Posterior cingulate gyrus (tissue), 11 donors: ENCODE measurements at places on chromosomes 7 and 10.

DNA sequence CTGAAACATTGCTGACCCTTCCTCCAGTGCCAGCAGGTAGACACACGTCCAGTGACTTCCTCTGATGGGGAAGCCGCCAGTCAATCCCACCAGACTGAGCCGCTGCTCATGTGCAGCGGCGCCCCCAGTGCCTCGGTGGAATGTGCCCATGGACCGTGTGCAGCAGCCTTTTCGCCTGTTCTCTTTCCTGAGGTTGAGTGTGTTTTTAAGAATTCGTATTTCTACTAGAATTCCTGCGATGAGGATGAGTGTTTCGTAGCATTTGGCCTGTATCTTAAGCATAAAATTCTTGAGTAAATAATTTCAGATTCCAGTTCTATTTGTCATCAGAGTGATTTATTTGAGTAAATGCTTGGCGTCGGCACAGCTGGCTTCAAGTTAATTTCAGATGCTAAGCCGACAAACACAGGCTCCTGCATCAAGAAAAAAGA is 35.4 kb downstream of the BNIP3 start:
- no peak for DNase-seq

DNA sequence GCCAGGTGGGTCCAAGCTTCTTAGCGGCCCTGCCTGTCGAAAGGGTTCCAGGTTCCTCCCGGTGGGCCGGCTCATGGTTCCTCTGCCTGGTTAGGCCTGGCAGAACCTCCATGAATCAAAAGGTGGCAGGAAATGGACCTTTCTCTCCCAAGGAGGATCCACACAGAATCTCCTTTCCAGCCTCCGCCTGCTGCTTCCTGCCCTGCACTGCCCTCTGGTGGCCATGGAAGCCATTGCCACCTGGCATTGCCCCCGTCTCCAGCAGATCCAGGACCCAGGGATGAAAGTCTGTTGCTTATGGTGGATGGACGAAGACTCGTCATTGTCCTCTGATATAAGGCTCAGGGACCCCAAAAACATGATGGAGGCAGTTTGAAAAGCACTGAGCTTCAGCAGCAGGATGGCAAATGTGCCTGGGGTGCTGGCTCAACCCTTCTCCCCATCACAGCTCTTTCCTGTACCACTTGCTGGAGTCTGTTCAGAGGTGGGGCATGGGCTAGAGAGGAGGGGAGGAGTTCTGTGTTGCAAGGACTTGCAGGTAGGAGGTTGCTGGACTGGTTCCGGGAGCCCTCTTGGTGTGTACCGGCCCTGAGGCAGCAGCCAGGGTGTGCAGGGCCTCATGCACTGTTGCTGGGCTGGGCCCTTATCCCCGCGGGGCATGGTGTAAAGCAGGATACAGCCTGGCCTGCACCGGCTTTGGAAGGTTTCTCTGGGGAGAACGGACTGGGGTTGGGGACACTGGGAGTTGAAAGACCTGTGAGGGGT is 11.3 kb upstream of the INMT start:
- peak; percentile 96 for DNase-seq

DNA sequence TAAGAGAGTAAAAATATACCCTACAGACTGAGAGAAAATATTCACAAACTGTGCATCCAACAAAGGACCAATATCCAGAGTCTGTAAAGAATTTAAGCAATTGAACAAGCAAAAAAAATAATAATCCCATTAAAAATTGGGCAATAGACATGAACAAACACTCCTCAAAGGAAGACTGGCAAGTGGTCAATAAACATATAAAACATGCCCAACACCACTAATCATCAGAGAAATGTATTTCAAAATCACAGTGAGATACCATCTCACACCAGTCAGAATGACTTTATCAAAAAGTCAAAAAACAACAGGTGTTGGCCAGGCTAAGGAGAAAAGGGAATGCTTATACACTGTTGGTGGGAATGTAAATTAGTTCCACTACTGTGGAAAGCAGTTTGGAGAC is 21.9 kb upstream of the ZNF804B start:
- DNase-seq: no peak

GRCh38 chr10:29078919-29079318 is 210.0 kb upstream of the LYZL1 start:
- DNase-seq: no peak

DNA sequence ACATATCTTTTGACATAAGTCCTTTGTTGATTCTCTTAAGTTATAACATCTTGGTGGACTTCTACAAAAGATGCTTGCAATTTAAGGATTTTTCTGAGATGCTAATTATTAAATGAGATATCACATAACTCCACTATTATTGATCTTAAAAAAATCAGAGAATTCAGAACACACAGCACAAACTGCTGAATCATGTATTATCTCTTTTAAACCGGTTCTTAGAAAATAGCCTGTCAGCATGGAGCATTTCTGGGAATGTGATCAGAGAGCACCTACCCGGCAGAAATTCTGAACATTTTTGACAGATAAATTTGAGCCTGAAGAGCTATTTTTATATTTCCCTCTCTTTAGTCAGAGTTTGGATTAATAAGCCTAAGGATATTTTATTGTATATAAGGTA is 50.2 kb upstream of the PCLO start:
- no peak for DNase-seq

DNA sequence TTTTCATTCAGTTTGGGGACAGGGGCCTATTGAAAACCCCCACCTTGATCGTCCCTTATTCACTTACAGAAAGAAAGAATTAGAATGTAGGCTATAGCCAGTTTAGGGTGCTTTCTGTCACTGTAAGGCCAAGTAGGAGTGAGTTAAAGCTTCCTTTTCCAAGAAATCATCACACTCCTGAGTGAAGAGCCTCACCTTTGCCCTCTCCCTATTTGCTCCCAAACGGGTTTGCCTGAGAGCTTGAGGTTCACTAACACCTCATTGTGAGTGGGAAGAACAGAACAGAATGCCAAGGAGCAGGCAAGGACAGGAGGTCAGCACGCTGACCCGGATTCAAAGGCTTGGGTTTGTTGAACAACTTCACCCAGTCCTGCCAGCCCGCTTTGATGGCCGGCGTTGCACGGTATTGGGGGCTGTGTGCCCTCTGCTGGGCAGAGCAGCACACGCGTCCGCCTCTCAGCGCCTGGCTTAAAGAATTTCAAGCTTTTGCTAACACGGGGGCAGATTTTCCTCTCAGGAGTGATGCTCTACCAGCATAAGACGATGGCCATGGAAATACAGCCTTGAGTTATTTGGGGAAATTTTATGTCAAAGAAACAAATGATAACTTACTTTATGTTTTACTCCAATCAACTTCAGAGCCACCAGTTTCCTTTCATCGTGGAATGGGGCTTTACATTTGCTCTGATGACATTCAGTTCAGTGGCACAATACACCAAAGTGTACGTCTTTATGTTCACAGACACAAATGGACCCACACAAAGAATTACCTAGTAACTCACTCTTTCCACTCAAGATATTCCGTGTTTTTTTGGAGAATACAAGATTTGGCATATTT is 470.0 kb downstream of the SUGCT start:
- peak; percentile 38 for DNase-seq

- DNase-seq: no peak
Measured at GRCh38 chr7:32958046-32959025, 1.1 kb downstream of the FKBP9 start.

DNA sequence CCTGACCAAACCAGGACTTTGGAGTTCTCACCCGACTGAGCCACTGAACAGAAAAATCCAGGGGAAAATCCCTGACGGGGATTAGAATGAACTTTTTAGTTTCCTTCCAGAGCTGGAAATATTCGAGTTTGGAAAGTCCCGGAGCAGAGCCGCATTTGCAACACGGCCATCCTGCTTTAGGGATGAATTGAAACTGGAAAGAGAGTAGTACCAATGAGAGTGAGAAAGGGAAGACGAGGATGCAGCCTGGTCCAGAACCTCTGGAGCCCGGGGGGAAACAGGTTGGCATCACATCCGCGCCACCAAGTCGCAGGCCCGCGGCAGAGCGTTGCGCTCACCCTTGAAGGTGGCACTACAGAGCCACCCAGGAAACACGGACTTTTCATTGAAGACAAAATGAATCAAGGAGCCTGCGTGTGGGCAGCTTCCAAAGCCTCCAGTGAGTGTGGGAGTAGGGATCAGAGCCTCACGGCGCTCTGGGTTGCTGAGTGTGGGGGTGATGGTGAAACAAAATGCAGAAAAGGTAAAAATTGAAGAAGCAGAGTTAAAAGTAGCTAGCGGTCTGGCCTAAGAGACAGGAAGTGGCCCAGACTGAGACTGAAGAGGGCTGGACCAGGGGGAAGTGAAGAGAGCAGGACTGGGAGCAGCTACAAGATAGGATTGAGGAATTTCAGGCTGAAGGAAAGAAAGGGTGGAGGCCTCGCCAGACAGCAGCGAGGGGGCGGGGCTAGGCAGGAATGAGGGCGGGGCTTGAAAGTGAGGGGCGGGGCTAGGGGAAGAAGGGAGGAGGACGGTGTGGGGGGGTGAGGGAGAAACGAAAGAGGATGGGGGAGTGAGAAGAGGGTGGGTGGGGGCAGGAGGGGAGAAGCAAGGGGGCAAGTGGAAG is 1.8 kb downstream of the SMURF1 start:
- DNase-seq: peak; percentile 60

DNA sequence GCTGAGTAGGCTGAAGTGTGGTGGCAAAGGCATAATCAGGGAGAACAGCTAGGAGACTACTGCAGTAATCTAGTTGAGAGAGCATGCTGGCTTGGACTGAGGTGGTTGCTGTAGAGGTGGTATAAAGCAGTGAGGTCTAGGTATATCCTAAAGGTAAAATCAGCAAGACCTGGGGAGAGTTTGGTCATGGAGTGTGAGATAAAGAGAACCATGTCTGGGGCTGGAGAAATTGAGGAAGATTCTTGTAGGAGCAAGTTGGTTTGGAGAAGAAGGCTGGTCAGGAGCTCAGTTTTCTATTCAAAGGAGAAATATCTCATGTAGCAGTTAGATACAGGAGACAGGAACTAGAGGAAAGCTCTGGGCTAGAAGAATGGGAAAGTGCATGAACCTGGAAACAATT is 32.9 kb upstream of the ST7 start:
- no peak for DNase-seq

DNA sequence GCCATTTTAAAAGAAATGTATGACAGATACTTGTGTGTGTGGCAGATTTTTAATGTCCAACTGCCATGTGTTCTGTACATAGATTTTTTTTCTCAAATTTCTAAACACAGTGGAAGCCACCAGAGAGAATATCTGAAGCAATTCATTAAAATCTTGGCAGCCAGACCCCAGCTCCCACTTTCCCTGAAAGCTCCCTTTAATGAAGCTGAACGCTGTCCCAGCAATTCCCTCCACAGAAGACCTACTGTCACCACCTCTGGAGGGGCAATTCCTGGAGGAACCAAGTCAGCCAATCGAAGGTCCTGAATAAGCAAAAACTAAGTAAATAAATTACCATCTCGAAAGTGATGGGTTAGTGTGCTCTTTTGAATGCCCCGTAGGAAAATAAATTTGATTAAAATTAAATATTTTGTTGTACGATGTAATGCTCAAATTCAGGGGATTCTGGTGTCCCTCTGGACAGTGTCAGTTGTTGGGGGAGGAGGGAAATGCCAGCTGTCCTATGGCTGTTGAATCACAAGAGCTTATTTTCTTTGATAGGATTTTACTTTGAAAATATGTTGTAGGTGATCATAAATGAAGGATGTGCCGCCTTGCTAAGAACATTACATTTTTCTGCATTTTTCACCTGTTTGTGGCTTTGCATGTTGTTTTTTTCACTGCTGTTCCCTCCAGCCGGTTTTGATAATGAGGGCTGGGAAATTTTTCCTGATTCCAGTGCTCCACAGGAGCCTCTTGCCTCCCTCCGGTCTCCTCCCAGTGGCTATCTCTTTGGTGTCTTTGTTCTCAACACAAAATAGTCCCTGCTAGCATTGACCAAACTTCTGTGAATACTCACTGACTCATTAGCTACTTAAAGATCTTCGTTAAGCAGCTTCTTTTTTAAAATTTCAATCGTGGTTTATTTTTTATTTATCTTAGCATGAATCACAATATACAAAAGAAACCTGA is 9.2 kb upstream of the GSAP start:
- DNase-seq: no peak

GRCh38 chr10:110859206-110859972 is 12.3 kb upstream of the PDCD4 start:
- no peak for DNase-seq

DNA sequence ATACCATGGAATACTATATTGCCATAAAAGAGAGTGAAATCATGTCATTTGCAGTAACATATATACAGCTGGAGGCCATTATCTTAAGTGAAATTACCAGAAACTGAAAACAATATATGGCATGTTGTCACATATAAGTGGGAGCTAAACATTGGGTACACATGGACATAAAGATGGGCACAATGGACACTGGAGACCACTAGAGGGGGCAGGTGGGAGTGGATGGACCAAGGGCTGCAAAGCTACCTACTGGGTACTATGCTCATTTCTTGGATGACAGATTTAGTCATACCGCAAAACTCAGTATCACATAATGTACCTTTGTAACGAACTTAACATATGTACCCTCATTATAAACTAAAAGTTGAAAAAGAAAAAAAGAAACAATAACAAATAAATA is 1167.6 kb downstream of the NXPH1 start:
- no peak for DNase-seq

DNA sequence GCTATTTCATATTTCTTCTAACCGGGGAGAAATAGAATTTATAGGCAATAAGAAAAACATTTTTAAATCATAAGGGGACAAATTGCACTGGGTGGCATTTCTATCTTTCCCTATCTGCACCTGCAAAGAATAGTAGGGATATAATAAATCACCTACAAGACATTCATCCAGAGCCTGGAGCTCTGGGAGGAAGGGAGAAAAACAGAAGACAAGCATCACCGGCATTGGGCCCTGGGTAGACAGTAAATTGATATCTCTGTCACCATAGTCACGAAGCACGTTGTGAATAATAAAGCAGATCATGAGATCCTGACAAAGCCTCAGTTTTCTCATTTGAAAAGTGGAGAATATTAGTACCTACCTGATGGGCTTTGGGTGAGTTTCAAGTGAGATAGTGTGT is 685.6 kb downstream of the XPNPEP1 start:
- no peak for DNase-seq

DNA sequence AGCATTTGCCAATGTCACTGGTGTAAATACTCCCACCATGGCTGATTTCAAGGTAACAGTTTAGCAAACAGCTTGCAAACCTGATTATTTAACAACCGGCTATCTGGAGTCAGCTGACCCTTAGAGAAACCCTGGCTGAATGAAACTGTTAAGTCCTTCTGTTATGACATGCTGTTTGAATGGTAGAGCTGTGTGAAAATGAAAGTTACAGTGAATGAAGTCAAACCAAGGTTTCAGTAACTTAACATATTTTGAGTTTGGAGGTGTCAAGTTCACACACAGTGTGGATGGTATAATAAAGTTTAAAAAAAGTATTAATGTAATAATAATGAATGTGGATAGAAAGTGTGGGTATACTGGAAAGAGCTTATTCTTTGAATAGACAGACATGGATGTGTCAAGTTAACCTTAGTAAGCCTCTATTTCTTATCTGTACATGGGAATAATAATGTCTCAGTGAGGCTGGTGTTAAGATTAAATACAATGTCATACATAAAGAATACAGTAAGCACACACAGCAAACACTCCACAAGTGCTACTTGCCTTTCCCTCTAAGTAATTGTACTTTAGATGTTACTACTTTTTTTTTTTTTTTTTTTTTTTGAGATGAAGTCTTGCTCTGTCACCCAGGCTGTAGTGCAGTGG is 150.4 kb downstream of the TAX1BP1 start:
- DNase-seq: no peak

GRCh38 chr7:110888641-110889040 is 202.3 kb upstream of the LRRN3 start:
- DNase-seq: no peak

- no peak for DNase-seq
Measured at GRCh38 chr10:30254926-30255325, 94.2 kb downstream of the MTPAP start.

GRCh38 chr10:87867453-87867852 is 4.0 kb downstream of the PTEN start:
- DNase-seq: no peak
